ENCODE measurements at places on chromosomes 5 and 9.

DNA sequence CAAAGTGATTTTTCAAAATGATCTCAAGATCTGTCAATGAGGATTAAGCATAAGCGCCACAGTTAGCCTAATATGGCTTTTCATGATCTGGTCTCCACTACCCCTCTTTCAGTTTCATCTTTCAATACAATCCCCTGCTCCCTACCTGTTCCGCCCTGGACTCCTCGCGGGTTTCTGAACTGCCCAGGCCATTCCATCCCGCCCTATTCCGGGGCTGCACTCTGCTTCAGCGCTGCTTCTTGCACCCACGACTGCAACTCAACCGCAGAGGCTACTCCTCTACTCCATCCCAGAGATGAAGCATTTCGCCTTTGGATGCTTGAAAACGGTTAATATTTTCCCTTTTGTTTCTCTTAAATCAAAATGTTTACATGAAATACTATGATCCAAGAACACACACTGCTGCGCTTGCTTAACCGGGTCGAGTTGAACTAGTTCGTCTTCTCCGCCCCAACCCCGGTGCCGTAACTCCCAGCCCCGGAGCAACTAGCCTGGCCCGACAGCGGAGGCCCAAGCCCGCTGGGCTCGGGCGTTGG lies 716 bp upstream of the OTULIN start:
- no peak for DNase-seq

- DNase-seq, result no peak
These were observed 52.2 kb downstream of the GABBR2 start for GRCh38 chr9:98656511-98656910.

DNA sequence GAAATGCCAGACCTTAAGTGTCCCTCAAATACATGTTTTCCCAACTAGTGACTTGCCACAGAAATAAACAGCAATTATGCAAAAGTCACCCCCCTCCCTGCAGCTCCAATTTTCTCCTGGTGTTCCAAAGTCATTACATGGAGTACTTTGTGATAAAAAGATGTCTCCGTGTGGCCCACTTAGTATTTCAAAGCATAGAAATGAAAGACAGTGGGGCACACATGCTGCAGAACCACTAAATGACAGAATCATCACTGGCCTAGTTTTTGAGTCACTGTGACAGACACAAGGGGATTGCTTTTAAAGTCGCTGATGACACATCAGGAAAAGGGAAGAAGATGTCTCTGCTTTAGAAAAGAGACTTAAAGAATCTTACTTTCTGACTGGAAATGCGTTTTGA lies 323.4 kb downstream of the PSAT1 start:
- no peak for DNase-seq

DNA sequence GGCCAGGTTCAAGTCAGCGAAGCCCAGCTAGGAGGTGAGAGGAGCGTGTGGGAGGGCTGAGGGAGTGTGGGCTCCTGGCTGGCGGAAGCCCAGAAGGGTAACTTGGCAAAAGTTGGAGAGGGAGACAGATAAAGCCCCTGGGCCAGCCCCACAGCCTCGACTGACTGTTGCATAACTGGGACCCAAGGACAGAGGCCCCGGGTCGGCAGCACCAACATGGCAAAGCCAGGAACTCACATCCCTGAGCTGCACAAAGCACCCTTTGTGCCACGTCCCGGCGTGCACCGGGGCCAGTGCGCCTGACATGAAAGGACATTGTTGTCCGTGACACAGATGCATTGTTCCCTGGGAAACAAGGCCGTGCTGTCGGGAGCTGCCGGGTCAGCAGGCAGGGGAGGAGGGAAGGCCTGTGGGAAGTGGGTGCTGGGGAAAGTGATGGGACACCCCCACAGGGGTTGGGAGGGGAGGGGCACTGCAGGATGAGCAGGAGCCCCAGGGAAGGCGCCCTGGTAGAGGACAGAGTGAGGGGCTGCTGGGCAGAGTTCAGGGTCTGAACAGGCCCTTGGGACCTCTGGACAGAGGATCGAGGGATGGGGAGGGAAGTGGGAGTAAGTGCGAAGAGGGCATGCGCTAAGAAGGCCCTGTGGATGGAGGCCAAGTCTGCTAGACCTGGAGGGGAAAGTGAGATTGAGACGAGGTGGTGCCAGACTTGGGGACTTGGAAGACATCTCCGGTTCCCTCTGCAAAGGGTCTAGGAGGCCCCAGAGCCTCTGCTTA lies 13.0 kb upstream of the DPM2 start:
- DNase-seq, result no peak

DNA sequence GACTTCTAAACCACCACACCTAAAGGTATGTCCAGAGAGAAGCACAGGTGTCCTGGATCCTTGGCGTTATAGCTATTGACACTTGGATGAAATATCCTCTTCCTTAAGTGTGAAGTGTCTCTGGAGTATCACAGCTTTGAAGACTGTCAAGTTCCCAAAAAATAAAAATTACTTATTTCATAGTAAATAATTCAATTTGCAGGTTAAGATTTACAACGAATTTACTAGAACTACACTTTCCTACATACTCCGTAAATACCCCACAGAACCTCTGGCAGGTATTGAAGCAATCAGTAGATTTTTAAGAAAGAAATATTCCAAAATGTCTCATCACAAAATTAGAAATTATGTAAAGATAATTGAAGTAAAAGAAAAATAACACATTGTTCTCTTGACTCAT lies 27.1 kb upstream of the POC5 start:
- no peak for DNase-seq

- no peak for DNase-seq
These were observed 443 bp downstream of the GABRB2 start for GRCh38 chr5:161546095-161546469.

- no peak for DNase-seq
These were observed 199.8 kb upstream of the PTGER4 start for GRCh38 chr5:40479939-40480338.

DNA sequence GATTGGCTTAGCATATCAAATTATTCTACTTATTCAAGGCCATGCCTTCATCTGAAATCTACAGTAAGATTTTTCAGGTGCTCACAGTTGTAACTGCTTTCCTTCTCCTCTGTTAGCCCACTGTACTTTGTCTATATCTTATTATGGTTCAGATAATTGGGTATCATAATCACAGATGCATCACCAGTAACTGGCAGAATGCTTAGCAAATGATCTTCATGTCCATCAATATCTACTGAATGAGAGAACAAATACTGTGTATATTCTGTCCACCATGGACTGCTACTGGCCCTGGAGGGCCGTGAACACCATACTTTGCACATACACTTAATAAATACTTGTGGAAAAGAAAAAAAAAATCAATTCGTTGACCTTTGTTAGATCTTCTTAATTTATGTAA lies 96.2 kb downstream of the MEF2C start:
- no peak for DNase-seq

- DNase-seq, result no peak
These were observed 18.8 kb upstream of the SLC6A3 start for GRCh38 chr5:1464096-1464446.

DNA sequence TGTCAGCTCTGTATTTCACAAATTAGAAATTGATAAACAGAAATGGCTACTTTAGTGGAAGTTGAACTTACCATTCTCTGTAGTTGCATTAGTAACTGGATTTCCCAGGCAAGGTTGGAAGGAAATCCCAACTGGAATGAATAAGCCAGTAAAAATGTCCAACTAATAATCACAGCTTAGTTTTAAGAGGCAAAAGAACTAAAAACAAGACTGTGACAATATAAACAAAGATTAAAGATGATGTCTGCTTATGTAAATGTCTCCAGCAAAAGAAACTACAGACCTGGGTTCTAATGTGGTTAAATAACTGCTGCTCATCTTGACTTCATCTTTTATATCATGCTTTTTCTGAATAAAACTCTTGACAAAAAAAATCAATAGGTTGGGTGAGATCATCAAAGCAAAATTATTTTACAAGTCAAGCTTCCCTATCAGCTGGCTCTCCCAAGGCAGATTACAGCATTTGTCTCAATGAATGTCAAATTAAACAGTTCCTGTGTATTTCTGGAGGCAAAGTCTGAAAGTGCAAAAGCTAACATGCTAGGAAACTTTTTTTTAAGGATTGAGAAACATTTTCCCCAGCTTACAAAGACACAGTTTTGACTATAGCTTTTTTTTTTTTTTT lies 62.3 kb upstream of the HMHB1 start:
- DNase-seq, result no peak

DNA sequence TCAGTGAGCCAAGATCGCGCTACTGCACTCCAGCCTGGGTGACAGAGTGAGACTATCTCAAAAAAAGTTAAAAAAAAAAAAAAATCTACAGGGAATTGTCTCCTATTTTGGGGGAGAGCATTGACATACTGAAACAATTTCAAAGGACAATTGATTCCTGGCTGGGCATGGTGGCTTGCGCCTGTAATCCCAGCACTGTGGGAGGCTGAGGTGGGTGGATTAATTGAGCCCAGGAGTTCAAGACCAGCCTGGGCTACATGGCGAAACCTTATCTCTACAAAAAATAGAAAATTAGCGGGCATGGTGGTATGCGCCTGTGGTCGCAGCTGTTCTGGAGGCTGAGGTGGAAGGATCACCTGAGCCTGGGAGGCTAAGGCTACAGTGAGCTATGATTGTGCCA lies 30.6 kb downstream of the GPR107 start:
- no peak for DNase-seq

GRCh38 chr5:50318220-50318619 lies 122.9 kb downstream of the EMB start:
- DNase-seq, result no peak

DNA sequence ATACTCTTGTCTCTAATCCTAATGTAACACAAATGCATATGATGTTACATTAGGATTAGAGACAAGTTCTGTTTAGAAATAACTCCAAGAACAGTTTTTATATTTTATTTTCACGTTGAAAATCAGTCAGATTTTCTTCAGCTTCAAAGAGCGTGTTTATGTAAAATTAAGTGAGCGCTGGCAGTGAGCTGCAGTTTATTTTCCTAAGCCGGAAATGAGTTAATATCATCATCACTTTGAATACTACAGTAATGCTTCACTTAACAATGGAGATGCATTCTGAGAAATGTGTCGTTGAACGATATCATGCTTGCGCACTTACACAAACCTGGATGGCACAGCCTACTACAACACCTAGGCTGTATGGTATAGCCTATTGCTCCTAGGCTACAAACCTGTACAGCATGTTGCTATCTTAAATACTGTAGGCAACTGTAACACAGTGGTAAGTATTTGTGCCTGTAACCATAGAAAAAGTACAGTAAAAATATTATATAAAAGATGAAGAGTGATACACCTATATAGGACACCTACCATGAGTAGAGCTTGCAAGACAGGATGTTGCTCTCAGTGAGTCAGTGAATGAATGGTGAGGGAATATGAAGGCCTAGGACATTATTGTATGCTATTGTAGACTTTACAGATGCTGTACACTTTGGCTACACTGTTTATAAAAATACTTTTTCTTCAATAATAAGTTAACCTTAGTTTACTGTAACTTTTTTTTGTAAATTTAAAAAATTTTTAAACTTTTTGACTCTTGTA lies 65.9 kb upstream of the C5orf46 start:
- DNase-seq, result no peak

- DNase-seq, result no peak
These were observed 205.3 kb downstream of the TTLL11 start for GRCh38 chr9:121887553-121888437.

DNA sequence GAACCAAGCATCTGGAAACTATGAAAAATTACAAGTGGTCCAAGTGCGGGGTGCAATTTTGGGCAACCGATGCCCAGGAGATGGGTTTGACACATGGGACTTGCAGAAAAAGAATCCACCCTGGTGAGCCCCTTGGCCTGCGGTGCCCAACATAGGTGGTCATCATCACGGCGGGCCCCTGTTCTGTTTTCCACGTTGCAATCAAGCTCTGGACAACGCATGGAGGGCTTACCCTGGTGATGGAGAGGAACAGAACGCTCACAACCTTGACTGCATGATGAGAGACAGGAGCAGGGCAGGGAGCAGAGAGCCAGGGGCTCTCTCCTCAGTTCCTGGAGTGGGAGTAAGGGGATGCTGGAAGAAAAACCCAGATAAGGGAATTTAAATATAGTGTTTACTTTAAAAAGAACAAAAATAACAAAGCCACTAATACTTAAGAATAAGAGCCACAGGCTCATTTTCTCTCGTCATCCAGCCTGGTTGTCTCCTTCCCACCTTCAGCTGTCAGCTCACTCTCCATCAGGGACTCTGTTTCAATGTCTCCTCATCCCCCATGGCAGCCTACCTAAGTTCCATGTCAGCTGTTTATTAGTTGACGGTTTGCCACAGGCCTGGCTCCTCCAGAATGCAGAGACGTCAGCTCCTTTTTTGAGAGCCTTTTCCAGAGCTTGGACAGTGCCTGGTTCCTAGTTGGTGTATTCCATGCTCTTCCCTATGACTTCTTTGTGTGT lies 172.1 kb downstream of the GADD45G start:
- no peak for DNase-seq

GRCh38 chr5:115402822-115403577 lies 106.5 kb upstream of the CCDC112 start:
- no peak for DNase-seq

- DNase-seq, result no peak
These were observed 14.6 kb downstream of the ENTREP1 start for GRCh38 chr9:69339620-69340019.

DNA sequence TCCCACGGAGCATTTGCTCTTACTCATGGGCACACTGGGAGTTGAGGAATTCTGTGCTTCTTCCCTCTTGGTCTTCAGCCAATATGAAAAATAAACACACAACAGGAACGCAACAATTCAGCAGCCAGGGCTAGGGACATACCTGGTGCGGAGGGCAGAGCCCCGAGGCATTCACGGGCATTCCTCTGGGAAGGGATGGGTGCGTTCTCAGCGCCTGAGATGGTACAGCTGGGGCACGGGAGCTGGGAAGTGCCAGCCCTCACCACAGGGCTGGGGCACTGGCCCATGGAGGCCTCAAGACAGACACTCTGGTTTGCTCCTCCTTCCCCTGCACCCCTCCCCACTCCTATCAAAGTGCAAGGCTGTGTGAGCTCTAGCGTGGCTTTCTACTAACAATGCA lies 2.1 kb downstream of the SLC6A3 start:
- no peak for DNase-seq

GRCh38 chr5:5483350-5483749 lies 60.9 kb downstream of the ICE1 start:
- DNase-seq, result no peak

DNA sequence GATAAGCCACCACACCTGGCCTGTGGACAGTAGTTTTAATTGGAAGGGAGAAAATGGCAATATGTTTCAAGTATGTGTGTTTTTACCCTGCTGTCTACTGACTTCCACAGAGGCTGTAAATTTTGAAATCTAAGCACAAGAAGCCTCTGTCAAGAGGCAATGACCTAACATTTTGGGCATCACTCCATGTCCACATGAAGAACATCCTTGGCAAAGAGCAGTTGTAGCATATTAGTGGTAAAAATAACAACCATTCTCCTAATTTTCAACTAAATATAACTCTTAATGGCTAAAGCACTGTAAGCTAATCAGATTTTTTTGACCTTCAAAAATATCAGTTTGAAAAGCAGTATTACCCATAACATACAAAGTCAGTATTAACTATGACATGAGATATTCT lies 100.3 kb upstream of the APC start:
- DNase-seq, result no peak

- DNase-seq, result no peak
These were observed 74.4 kb downstream of the PDE6A start for GRCh38 chr5:149870232-149870631.

GRCh38 chr5:111070272-111071134 lies 1.0 kb upstream of the TSLP start:
- DNase-seq, result no peak

- no peak for DNase-seq
These were observed 52.8 kb upstream of the RORB start for GRCh38 chr9:74444369-74444768.

GRCh38 chr9:81693671-81694378 lies 4.5 kb upstream of the TLE1 start:
- no peak for DNase-seq
